ENCODE measurements at places on chromosomes 3 and 15. TPM values are rescaled to one million over a fixed set of nuclear protein-coding genes. Genes with fewer than 3 reads are reported as not detected.

- H3K27me3 ChIP-seq, result no peaks in the 10 kb centered on the region
- H3K27ac ChIP-seq, result no peak overlapping the region
- H3K36me3 ChIP-seq, result no peaks in the 10 kb centered on the region
- H3K4me3 ChIP-seq, result no peak overlapping the region
Observed at GRCh38 chr15:39392469-39393047, 188.3 kb upstream of the THBS1 start.

DNA sequence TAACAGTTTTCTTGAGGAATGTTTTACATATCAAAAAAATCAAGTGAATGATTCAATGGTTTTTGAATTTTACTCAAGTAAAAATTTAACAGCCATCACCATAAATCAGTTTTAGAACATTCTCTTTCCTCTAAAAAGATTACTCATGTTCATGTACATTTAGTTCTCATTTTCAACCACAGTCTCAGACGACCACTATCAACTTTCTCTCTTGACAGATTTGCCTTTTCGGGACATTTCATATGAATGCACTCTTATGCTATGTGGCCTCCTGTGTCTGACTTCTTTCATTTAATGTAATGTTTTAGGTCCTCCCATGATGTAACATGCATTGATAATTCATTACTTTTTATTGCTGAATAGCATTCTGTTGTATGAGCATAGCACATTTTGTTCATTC lies 309.3 kb upstream of the PLSCR5 start:
- H3K27ac ChIP-seq, result no peak overlapping the region
- no peak overlapping the region for H3K4me3 ChIP-seq
- no peak for DNase-seq
- H3K27me3 ChIP-seq, result no peaks in the 10 kb centered on the region

- H3K4me1 ChIP-seq, result peaks cover 10% of the 10 kb centered on the region
- H3K36me3 ChIP-seq, result no peaks in the 10 kb centered on the region
- H3K27me3 ChIP-seq, result peaks cover 5% of the 10 kb centered on the region
- no peak overlapping the region for H3K4me3 ChIP-seq
- no peak overlapping the region for H3K27ac ChIP-seq
- DNase-seq, result no peak
Observed at GRCh38 chr15:27045796-27046195, 74.8 kb downstream of the GABRG3 start.

PRTG gene
- total RNA-seq, result 17.5 TPM

LRTM1 gene
- not detected for total RNA-seq

DUOXA2 gene
- total RNA-seq, result not detected

DNA sequence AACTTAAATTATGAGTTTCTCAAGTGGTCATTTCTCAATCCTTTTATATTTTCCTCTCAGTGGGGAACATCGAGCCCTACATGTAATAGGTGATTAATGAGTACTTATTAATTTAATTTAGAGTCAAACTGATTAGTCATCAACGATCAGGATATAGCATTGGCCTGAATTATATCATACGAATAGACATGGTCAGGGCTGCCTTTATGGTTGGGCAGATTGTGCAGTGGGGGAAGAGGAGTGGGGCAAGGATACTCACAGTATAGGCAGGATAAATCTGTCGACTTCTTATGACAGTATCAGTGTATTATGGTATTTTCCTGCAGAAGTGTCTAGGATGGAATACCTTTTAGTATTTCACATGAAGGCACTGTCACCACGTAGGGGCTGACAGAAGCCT lies 27.0 kb downstream of the C2CD4A start:
- no peak overlapping the region for H3K4me3 ChIP-seq
- DNase-seq, result no peak
- no peaks in the 10 kb centered on the region for H3K36me3 ChIP-seq
- no peak overlapping the region for H3K27ac ChIP-seq
- peaks cover 10% of the 10 kb centered on the region for H3K27me3 ChIP-seq
- peaks cover 16% of the 10 kb centered on the region for H3K4me1 ChIP-seq

GRCh38 chr15:53759411-53759931 lies at the start of gene WDR72:
TSS of gene WDR72 (minus strand) at chr15:53759663. CDS start at chr15:53733149, 26,514 bp downstream.
- DNase-seq, result no peak
- H3K4me3 ChIP-seq, result peak within 1 kb of the TSS; percentile 59
- H3K27ac ChIP-seq, result no peak within 1 kb of the TSS
- no peaks in the 10 kb centered on the region for H3K36me3 ChIP-seq
- H3K27me3 ChIP-seq, result peaks cover 64% of the 10 kb centered on the region

GRCh38 chr3:54563501-54564200 lies 364.2 kb downstream of the LRTM1 start:
- H3K27me3 ChIP-seq, result peaks cover 66% of the 10 kb centered on the region
- no peak overlapping the region for H3K4me3 ChIP-seq
- H3K27ac ChIP-seq, result no peak overlapping the region
- DNase-seq, result no peak

C3orf49 gene
- not detected for total RNA-seq

GRCh38 chr3:52286777-52287110 lies 884 bp upstream of the GLYCTK start:
- H3K27ac ChIP-seq, result peak overlapping the region; percentile 100
- peak overlapping the region; percentile 99 for H3K4me3 ChIP-seq
- H3K27me3 ChIP-seq, result no peaks in the 10 kb centered on the region

DNA sequence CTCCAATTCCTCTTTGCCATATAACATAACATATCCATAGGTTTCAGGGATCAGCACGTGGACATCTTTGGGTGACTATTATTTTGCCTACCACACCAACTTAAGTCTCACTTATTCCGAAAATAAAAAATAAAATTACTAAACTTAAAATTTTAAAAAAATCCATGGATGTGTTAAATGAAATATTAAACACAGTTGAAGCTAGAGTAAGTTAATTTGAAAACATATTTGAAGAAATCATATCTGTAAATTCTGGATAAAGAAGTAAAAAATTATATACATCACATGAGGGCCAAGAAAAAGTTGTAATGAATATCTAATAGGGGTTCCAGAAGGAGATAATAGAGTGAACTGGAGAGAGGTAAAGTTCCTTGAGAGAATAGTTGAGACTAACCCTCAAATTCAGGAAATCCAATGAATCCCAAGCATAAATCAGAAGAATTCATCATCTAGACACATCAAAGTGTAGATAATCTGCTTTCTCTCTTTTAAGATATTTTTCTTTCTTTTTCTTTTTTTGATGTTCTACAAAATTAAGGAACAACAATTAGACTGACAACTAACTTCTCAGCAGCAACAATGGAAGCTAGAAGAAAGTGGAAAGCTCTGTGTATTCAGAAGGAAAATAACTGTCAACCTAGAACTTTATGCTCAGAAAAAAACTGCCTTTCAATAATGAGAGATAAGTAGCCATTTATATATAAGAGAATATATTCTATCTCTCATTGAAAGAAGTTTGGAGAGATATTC lies 147.4 kb downstream of the ABHD5 start:
- H3K27ac ChIP-seq, result no peak overlapping the region
- peaks cover 26% of the 10 kb centered on the region for H3K27me3 ChIP-seq
- no peak for DNase-seq
- no peaks in the 10 kb centered on the region for H3K4me1 ChIP-seq
- H3K4me3 ChIP-seq, result no peak overlapping the region

DNA sequence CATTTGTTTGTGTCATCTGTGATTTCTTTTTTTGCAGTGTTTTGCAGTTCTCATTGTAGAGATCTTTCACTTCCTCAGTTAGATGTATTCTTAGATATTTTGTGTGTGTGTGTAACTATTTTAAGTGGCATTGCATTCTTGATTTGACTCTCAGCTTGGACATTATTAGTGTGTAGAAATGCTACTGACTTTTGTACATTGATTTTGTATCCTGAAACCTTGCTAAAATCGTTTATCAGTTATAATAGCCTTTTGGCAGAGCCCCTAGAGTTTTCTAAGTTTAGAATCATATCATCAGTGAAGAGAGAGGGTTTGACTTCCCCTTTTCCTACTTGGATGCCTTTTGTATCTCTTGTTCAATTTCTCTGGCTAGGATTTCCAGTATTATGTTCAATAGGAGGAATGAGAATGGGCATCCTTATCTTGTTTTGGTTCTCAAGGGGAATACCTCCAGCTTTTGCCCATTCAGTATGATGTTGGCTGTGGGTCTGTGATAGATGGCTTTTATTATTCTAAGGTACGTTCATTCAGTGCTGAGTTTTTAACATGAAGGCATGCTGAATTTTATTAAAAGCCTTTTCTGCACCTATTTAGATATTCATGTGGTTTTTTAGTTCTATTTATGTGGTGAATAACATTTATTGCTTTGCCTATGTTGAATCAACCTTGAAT lies 211.7 kb downstream of the MBNL1 start:
- H3K4me3 ChIP-seq, result no peak overlapping the region
- no peak for DNase-seq
- no peaks in the 10 kb centered on the region for H3K27me3 ChIP-seq
- H3K4me1 ChIP-seq, result no peaks in the 10 kb centered on the region
- H3K27ac ChIP-seq, result no peak overlapping the region

HTR3E gene
- total RNA-seq, result not detected

DNA sequence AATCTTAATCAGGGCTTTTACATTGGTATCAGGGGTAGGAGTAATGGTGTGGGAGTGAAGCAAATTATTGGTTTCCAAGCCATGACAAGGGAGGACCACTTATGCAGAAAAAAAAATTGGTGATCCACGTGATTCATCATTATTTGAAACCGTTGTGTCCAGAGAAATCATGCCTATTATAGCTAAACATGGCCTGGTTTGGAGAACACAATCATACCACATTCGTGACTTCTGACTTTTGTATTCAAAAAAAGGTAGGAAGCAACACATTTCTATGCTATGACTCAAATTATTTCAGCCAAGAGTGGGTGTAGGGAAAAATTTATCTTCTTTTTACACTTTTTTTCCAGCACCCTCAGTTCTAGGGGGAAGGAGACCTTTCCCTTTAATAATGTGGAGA lies 924.3 kb upstream of the GBE1 start:
- no peak overlapping the region for H3K4me3 ChIP-seq
- H3K27ac ChIP-seq, result no peak overlapping the region
- no peaks in the 10 kb centered on the region for H3K4me1 ChIP-seq
- DNase-seq, result no peak
- H3K27me3 ChIP-seq, result no peaks in the 10 kb centered on the region
- H3K36me3 ChIP-seq, result no peaks in the 10 kb centered on the region

IGSF11 gene
- total RNA-seq, result 2.0 TPM

PLA2G4E gene
- total RNA-seq, result not detected

GRCh38 chr3:194711913-194712312 lies 26.2 kb downstream of the FAM43A start:
- H3K27ac ChIP-seq, result peak overlapping the region; percentile 83
- H3K36me3 ChIP-seq, result no peaks in the 10 kb centered on the region
- H3K4me1 ChIP-seq, result peaks cover 27% of the 10 kb centered on the region
- H3K27me3 ChIP-seq, result no peaks in the 10 kb centered on the region
- no peak overlapping the region for H3K4me3 ChIP-seq
